ENCODE measurements at places on chromosomes 3 and 15. TPM values are rescaled to one million over a fixed set of nuclear protein-coding genes. Genes with fewer than 3 reads are reported as not detected.

GRCh38 chr3:180469149-180469548, 132.8 kb upstream of the TTC14 start:
- no peak for DNase-seq

DNA sequence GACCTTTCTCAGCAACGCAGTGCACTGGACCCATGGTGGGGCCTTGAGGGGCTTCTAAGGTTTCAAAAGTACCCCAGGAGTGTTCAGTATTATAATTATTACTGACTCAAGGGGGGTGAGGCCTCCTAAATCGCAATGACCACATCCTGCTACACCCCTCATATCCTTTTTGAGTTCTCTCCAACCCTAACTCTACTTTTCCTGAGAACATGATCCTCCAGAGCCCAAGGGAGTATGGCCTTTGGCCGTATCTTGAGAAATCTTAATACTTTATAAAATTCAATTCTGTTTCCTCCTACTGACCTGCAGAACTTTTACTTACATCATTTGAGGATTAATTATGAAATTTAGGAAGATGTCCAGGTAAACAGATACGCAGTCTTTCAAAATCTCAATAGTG, 30.4 kb upstream of the RARRES1 start:
- DNase-seq = no peak

GRCh38 chr3:60829058-60829457, 422.2 kb downstream of the FHIT start:
- DNase-seq = no peak

The THRB gene
- total RNA-seq = not detected

The COLQ gene
- total RNA-seq = 8.9 TPM

The PCSK6 gene
- 0.19 TPM for total RNA-seq
